ENCODE measurements at places on chromosomes 13 and 19.

- DNase-seq: no peak
These were observed 9.7 kb downstream of the FBXL12 start for GRCh38 chr19:9808855-9809824.

- DNase-seq: no peak
These were observed 17.0 kb downstream of the POU2F2 start for GRCh38 chr19:42115219-42115618.

DNA sequence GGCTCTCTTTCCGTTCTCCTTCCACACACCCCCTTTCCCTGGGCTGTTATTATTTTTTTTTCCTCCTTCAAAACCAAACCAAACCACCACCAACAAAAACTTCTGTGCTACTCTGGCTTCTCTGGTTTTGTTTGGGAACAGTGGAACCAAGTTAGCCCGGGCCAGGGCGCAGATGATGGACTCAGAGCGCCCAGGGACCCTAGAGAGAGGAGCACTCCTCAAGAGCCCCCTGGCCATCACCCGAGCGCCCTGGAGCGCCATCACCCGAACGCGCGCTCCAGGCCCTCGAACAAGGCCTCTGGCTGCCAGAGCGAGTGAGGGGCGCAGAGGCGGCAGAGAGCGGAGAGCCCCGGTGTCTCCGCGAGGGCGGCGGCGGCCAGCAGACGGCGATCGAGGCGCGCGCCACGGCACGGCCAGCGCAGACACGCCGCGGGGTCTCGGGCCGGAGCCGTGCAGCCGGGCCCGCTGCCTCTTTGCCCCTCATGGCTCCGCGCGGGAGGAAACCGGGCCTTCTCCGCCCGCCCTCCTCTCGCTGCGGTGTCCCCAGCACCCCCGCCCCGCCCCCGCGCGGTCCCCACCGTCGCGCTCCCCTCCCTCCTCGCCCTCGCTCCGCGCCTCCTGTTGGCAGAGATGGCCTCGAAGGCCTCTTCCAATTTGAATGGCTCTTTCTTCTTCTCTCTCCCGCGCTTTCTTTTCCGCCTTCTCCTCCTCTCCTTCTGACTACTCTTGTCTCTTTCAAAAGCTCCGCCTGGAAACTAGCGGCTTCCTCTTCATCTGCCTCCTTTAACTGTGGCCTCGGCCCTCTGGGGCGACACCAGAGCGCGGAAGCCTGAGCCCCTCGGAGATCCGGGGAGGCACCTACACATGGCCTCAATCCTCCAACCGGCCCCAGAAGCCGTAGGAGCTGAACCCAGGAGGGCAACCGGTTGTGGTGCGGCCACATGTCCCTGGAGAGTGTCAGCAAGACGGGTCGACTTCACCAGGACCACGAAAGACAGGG, 4.1 kb upstream of the SOX1 start:
- DNase-seq: no peak

GRCh38 chr13:50826035-50826434, 17.5 kb downstream of the DLEU7 start:
- DNase-seq: no peak

- no peak for DNase-seq
These were observed 58.7 kb upstream of the ALOX5AP start for GRCh38 chr13:30676672-30677071.

GRCh38 chr13:28981530-28981929, 161.4 kb downstream of the MTUS2 start:
- no peak for DNase-seq

DNA sequence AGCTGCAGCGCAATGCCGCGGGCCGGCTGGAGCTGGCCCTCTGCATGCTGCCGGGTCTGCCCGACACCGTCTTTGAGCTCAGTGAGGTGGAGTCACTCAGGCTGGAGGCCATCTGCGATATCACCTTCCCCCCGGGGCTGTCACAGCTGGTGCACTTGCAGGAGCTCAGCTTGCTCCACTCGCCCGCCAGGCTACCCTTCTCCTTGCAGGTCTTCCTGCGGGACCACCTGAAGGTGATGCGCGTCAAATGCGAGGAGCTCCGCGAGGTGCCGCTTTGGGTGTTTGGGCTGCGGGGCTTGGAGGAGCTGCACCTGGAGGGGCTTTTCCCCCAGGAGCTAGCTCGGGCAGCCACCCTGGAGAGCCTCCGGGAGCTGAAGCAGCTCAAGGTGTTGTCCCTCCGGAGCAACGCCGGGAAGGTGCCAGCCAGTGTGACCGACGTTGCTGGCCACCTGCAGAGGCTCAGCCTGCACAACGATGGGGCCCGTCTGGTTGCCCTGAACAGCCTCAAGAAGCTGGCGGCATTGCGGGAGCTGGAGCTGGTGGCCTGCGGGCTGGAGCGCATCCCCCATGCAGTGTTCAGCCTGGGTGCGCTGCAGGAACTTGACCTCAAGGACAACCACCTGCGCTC, 3.8 kb upstream of the MAP2K7 start:
- no peak for DNase-seq

DNA sequence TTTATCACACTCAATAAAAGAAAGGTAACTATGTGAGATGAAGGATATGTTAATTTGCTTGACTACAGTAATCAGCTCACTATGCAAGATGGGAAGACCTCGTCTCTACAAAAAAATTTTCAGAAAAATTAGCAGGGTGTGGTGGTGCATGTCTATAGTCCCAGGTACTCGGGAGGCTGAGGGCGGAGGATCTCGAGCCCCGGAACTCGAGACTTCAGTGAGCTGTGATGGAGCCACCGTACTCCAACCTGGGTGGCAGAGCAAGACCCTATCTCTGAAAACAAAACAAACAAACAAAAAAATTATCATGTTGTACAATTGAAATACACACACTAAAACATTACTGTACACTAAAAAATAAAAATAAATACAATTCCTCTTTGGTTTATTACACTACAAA, 376.7 kb upstream of the KLHL1 start:
- DNase-seq: no peak

DNA sequence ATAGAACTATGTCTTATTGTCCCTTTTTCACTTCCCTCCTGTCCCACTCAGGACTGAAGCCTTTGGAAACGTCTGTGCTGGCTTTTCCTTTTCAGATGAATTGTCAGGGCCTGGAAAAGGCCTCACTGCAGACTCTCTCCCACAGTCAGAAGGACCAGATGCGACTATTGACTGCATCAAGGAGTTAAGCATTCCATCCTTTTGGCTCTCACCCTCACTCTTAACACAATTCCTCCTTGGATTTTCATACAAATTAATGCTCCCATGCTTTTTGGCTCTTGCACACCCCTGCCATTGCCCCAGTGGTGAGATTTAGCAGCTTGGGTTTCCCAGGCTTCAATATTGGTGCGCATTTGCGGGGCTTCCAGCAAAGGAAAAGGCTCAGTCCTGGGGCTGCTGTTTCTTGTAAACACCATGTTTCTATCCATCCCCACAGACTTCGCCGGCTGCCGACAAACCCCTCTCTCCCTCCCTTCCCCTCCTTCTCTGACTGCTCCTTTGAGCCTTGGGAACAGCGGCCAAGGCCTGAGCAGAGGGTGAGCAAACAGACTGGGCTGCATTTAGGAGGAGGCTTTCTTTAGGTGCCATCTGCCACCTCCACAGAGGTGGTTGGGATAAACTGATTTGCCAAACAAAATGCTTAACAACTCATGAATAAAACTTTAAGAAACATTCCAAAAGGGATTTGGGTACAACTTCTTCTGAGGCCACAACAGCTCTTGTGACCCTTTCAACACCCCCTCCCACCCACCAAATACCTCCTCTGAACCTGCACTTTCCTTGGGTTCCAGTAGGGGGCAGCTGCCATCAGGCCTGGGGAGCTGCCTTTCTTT, 48.6 kb upstream of the PCDH8 start:
- peak; percentile 4 for DNase-seq

DNA sequence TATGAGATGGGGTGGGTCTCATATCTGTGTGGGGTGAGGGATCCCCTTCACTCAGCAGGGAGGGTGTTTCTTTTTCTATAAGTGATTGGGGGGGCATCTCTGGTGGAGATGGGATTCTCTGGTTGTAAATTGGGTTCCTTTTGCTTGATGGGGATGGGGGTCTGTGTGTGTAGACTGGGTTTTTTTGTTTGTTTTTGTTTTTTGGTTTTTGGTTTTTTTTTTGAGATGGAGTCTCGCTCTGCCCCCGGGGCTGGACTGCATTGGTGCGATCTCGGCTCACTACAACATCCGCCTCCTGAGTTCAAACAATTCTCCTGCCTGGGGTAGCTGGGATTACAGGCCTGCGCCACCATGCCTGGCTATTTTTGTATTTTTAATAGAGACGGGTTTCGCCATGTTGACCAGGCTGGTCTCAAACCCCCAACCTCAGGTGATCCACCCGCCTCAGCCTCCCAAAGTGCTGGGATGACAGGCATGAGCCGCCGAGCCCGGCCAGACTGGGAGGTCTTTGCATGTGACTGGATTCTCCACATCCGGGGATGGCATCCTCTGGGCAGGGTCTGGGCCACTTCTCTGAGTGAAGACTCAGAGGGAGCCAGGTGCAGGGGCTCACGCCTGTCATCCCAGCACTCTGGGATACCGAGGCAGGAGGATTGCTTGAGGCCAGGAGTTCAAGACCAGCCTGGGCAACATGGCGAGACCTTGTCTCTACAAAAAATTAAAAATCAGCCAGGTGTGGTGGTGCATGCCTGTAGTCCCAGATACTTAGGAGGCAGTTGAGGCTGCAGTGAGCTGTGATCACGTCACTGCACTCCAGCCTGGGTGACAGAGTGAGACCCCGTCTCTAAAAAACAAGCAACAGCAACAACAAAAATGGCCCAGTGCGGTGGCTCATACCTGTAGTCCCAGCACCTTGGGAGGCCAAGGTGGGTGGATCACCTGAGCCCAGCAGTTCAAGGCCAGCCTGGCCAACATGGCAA, 799 bp downstream of the MYBPC2 start:
- no peak for DNase-seq

- DNase-seq: no peak
These were observed 848 bp upstream of the PLIN4 start for GRCh38 chr19:4519172-4519496.

DNA sequence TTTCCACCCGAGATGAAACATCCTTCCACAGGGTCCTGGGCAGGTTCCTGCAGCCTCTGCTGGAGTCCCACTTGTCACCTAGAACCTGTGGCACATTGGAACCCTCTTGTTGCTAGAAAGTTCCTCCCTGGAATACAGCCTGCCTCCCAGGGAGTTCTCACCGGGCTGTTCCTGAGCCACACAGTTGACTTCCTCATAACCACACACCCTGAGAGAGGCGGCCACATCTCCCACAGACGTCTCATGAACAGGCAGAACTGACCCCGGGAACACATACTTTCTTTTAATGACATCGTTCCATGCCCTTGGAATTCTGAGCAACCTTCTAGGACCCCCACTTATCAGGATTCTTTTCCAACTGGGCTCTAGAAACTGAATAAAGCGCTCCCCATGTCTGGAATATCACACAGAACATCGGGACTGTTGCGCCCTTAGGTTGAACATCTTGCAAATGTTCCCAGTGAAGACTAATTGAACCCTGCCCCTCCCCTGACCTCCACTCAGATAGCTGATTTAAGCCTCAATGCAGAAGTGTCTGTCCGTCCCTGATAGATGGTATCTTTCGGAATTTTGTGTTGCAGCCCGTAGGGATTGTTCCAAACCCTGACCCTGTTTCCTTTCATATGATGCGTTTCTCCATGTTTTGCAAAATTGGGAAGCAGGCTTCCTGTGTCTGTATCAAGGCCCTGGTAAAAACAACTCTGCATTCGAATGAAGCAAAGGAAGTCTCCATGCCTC, 91.1 kb downstream of the RAB20 start:
- DNase-seq: no peak

- DNase-seq: no peak
These were observed 26.5 kb downstream of the COMMD6 start for GRCh38 chr13:75511051-75511625.

GRCh38 chr19:44628793-44629192, 14.9 kb upstream of the PVR start:
- DNase-seq: no peak

DNA sequence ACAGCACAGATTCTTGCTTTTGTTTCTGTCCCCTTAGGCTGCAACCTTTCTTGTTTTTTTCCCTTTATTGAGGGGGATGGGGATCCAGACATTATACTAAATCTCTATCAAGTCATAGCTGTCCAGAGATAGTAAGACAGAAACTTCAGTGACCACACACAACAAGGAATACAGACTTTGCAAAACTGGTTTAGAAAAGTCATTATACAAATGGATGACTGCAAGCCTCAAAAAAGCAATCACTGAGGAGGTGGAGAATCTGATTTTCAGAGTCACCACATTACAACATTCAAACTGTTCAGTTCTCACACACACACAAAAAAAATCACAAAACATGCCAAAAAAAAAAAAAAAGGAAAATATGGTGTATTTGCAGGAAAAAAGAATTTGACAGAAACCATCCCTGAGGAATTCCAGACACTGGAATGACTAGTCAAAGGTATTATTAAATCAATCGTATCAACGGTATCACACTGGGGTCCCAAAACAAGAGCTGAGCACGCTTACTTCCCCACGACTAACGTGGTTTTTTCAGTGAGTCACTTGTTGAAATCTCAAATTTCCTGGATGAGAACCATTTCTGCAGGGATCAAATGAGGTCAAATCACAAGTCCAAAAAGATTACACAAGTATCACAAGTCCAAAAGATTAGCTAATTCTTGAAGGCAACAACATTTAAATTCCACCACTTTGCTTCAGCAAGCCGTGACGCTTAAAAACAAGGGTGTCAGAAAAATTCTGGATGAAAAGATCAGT, 41.2 kb downstream of the USP12 start:
- DNase-seq: peak; percentile 75

DNA sequence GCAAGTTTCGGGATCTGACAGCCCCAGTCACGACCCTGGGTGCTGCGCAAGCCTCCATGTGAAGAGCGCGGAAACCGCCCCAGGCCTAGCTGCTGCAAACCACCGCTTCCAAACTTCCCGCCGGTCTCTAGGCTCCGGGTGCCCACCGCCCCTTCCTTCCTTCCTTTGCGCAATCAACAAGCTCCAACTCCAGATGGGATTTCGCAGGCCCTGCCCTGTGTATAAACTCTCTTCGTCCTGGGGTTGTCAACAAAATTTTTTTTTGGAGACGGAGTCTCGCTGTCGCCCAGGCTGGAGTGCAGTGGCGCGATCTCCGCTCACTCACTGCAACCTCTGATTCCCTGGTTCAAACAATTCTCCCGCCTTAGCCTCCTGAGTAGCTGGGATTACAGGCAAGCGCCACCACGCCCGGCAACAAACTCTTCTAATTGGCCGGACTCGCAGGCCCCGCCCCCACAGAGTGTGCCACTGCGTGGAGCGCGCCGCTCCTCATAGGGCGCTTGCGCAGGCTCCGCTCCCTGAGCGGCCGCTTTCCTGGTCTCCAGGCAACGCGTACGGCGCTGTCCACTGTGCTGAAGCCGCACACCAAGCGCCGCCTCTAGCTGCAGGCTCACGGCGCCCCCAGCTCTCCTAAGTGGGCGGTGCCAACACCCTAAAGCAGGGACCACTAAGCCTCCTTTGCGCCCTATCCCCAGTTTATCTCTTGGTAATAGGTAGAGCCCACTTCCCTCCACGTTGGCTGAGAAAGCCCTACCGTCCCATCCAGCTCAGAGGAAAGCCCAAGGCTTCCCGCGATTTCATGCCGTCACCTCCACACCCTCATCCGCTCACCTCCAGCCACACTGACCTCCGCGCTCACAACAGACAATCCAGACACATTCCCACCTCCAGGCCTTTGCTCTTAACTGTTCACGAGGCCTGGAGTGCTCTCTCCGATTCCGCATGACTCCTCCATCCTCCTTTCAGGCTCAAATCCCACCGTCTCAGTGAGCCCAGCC, 5.5 kb upstream of the QTRT1 start:
- peak; percentile 92 for DNase-seq

GRCh38 chr19:38654628-38655055, 7.2 kb downstream of the ACTN4 start:
- no peak for DNase-seq

All from activated CD4-positive, alpha-beta T cell treated with anti-CD3 and anti-CD28 coated beads, Interleukin-2, Interleukin-4, amounts not matched to agents 100 ng/mL and 50 ng/mL, durations not matched to agents 16 hours and 8 hours (primary cell).